ENCODE measurements at places on chromosomes 4 and X.

DNA sequence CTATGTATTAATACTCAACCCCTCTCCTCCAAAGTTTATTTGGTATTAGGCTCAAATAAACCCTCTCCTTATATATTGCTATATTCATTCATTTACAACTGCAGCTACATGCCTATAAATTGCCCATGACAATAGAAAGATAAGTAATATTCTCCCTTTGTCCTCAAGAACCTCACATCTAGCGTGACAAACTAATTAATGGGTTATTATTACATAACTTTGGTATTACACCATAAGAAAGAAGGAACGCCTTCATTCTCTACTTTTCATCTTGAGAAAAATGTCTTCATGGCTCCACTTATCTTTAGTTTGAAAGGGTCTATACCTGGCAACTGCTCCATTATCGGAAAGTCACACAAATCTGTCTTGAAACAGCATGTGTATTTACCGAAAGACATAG is 157.7 kb upstream of the RASGEF1B start:
- DNase-seq, result no peak

GRCh38 chr4:26386386-26386785 is 65.6 kb downstream of the RBPJ start:
- no peak for DNase-seq

- DNase-seq, result no peak
These were observed 92.0 kb downstream of the GUCY2F start for GRCh38 chrX:109389917-109390316.

- no peak for DNase-seq
These were observed 98.8 kb upstream of the EGFL6 start for GRCh38 chrX:13470685-13470977.

DNA sequence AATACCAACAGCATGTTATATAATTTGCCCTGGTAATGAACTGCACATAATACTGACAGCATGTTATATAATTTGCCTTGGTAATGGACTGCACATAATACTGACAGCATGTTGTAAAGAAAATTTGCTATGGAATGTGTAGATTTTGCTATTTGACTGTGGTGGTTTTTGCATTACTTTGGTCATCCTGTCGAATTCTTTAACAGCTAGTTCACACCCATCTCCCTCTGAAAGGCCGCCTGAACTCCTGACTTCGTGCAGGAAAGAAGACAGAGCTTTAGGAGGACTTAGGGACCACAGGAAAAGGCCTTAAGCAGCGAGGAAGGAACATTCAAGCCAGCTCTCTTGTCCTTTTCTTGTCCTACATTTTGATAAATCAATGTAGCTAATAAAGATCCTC is 45.2 kb upstream of the DCLK2 start:
- no peak for DNase-seq

DNA sequence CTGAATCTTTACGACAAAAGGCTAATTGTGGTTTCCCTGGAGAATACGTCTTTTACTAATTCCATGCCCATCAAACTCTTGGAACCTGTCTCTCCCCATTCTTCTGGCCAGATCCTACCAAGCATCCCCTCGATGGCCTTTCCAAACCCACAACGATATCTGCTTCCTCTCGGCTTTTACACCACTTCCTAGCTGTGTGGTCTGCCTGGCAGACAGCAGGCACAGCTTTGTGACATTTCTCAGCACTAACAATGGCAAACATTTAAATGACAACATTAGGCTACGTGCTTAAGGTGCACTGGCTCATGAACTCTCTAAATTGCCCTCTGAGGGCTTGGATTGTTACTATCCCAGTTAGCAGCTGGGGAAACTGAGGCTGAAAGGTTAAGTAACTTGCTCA is 141.0 kb downstream of the NSUN7 start:
- DNase-seq, result no peak

- DNase-seq, result no peak
These were observed 1106.4 kb upstream of the INTU start for GRCh38 chr4:126526335-126526734.

GRCh38 chrX:6506444-6506843 is 28.5 kb downstream of the VCX3A start:
- DNase-seq, result no peak

DNA sequence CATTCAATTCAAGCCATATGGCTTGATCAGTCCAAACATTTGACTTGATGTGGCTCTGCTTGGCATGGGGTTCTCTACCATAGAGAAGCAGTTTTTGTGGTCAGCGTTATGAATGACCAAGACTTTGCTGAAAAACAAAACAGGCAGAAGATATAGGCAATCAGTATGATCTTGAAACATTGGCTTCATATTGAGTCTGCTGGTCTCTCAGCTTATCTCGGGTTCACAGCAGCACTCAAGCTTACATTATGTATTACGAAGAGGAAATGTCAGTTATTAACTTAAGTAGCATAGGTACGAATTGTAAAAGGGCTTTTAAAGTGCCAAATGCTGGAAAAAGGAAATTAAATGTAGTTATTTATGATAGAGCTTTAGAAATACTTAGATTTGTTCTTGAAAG is 99.0 kb downstream of the AFF2 start:
- DNase-seq, result no peak

DNA sequence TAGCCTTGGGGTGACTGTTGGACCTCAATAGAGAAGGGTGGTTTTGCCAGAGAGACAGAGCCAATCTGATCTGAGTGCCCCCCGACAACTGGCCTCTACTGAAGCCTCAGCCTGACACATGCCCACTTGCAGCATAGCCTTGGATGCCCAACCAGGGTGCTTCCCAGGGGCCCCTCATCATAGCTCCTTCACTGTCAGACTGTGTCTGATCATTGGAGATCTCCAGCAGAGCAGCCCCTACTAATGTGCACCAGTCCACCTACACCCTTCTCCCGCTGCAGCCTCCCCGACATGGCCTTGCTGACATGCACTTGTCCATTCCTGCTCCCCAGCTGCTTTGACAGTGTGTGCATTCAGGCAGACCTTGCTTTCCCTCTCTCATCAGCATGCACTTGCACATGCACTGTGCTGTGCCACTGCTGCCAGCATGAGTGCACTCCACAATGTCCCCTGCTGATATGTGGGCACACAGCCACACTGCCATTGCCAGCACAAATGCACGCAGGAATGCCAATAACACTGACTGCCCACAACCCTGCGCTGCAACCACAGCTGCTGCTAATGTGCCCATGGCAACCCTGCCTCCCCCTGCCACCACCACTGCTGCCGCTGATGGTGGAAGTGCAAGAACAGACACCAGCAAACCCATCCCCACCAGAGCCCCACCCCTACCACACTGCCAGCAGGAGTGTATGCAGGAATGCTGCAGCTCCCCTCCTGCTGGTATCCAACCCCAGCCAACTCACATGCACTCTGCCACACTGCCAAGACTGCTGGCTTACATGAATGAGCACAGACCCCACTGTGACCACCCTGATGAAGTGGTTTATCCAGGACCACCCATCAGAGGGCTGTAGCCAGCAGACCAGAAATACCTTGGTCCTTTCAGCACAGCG is 68.1 kb upstream of the ZMAT1 start:
- DNase-seq, result no peak

GRCh38 chr4:138688408-138689085 is 327.0 kb upstream of the NOCT start:
- DNase-seq, result no peak

DNA sequence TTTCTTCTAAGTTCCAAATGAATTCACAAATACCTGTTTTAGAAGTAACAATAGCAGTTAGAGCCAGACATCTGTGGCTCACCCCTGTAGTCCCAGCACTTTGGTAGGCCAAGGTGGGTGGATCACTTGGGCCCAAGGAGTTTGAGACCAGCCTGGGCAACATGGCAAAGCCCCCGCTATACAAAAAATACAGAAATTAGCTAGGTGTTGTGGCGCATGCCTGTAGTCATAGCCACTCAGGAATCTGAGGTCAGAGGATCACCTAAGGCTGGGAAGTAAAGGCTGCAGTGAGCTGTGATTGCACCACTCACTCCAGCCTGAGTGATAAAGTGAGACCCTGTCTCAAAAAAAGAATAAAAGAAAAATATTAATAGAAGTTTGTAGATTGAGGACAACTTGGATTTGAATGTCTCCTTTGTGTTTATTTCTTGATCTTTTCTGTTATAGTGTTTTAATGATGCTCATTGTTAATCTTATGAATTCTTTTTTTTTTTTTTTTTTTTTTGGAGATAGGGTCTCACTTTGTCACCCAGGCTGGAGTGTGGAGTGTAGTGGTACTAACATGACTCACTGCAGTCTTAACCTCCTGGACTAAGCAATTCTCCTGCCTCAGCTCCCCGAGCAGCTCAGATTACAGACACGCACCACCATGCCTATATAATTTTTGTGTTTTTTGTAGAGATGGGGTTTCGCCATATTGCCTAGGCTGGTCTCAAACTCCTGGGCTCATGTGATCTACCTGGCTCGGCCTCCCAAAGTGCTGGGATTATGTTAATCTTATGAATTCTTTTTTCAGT is 30.7 kb upstream of the RAPGEF2 start:
- DNase-seq, result no peak

- DNase-seq, result no peak
These were observed 2.7 kb downstream of the SLC38A5 start for GRCh38 chrX:48467281-48467761.

DNA sequence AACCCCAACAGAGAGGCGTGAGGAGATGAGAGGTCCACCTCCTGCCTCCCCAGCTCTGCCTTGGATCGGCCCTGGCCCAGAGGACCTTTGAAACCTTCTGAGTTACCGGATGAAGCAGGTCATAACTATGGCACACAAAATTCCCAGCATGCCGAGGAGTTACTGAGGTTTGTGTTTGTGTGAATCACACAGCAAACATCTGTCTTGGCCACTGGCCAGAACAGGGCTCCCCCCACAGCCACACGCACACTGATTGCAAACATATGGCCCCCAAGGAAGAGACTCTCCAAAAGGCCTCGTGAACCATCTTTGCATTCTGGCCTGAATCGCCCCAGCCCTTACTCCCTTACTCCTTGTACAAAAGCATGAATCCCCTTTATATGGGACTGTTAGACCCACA is 18.9 kb downstream of the RPS4X start:
- DNase-seq, result no peak

- no peak for DNase-seq
These were observed 22.7 kb upstream of the OGT start for GRCh38 chrX:71510161-71510560.

GRCh38 chr4:169160825-169161224 is 109.9 kb downstream of the SH3RF1 start:
- DNase-seq, result no peak

DNA sequence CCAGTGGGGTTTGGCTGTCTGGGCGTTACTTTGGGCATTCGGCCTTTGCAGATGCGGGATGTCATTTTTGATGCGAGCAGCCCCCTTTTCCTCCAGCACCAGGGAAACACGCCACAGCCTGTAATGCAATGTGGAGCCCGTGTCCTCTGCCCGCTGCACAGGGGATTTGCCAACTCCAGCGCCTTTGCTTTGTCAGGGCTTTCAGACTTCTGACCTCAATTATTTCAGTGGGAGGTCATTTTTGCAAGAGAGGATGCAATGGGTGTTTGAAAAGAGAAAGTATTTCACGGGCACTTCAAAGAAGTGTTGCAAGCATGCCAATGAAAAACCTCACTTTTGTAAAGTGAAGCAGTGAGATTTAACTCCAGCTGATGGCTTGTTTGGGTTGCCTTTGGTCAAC is 11.5 kb downstream of the CLCN4 start:
- DNase-seq, result no peak

GRCh38 chr4:19924761-19925160 is 326.9 kb upstream of the SLIT2 start:
- no peak for DNase-seq

GRCh38 chrX:17464194-17464593 is 89.2 kb downstream of the NHS start:
- DNase-seq, result no peak

- no peak for DNase-seq
These were observed 68.2 kb upstream of the MTNR1A start for GRCh38 chr4:186623546-186623945.

GRCh38 chr4:56909086-56909894 is 1.6 kb downstream of the REST start:
- no peak for DNase-seq

- no peak for DNase-seq
These were observed 499.1 kb upstream of the EPHA5 start for GRCh38 chr4:66169341-66169740.

DNA sequence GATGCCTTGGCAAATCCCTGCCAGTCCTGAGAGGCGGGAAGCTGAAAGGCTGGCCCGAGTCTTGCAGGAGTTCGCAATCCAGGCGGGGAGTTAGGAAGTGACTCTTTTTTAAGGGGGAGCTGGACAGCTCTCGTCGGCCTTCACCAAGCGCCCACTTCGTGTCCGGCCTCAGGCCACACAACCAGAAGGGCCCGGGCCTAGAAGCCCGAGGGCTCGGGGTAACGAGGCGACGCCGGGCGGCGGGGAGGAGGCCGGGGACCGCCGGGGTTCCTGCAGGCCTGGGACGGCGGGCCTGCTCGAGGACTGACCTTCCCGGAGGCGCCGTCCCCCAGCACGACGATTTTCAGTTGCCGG is 395 bp downstream of the RAB28 start:
- no peak for DNase-seq

- no peak for DNase-seq
These were observed 58.6 kb upstream of the PAGE5 start for GRCh38 chrX:55161581-55161980.

GRCh38 chrX:118249146-118249545 is 96.8 kb upstream of the WDR44 start:
- no peak for DNase-seq

- DNase-seq, result no peak
These were observed 104.3 kb downstream of the DCTD start for GRCh38 chr4:182812916-182813315.

DNA sequence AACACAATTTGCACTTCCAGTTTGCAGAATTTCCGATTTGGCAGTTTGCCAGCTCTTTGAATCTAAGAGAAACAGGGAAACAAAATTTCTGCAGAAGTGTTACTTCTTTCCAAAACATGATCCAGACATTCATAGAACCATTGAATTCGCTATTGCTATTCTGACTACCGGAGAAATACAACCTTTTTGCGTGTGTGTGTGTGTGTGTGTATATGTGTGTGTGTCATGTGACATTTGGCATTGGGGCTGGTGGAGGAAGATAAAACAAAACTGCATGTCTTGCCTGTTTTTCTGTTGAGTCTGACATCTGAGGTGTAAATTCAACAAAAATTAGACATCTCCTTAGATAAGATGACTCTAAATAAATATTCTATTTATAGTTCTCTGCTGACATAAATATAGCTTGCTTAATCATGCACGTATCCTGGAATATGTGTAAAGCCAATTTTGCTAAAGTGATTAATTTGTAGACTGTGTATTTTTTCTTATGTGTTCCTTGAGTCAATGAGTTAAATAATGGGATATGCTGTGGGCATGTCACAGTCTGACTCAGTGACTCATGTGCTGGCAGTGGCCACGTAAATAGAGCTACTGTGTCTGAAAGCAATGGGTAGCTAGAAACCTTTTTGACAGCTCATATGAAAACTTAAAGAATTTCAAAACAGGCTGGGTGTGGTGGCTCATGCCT is 98.9 kb downstream of the HPGD start:
- no peak for DNase-seq

- DNase-seq, result no peak
These were observed 60.9 kb upstream of the TXK start for GRCh38 chr4:48194971-48195370.
